ENCODE measurements at places on chromosomes 7 and 10.

DNA sequence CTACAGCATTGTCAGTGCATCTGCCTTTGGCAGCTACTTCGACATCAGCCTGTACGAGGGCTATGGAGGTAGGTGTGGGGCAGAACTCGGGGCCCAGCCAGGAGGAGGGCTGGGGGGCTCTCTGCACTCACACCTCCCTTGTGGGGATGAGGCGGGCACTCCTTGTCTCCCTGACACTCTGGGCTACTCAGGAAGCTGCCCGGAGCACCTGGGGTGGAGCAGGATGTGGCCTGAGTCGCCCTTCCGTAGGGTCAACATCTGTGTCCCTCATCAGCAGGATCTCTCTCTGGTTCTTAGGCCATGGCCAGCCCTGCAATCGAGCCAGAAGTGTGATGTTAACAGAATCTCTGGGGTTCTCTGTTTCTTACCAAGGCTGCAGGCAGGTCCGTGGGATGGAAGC lies 40.2 kb downstream of the C10orf105 start:
- no peak for DNase-seq

GRCh38 chr10:43808136-43808535 lies 159.5 kb upstream of the ZNF32 start:
- no peak for DNase-seq

- DNase-seq, result no peak
Observed at GRCh38 chr10:97515271-97515978, 16.7 kb downstream of the UBTD1 start.

- DNase-seq, result no peak
Observed at GRCh38 chr10:126609566-126609965, 60.9 kb downstream of the C10orf90 start.

- no peak for DNase-seq
Observed at GRCh38 chr10:120671491-120671890, 179.7 kb upstream of the WDR11 start.

DNA sequence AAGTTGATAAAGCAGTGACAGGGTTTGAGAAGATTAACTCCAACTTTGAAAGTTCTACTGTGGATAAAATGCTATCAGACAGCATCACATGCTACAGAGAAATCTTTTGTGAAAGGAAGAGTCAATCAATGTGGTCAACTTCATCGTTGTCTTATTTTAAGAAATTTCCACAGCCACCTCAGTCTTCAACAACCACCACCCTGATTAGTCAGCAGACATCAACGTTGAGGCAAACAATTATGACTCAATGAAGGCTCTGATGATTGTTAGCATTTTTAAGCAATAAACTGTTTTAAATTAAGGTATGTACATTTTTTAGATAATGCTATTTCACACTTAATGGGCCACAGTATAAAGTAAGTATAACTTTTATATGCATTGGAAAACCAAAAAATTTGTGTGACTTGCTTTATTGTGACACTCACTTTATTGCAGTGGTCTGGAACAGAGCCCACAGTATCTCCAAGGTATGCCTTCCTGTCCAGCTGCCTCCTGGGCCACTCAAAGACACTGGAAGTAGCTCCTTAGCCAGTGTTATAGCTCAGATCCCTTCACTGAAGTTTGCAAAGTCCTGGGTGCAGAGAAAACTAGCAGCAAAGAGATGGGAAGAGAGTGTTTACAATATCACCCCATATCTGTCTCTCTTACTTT lies 293.1 kb downstream of the ARHGAP12 start:
- no peak for DNase-seq

DNA sequence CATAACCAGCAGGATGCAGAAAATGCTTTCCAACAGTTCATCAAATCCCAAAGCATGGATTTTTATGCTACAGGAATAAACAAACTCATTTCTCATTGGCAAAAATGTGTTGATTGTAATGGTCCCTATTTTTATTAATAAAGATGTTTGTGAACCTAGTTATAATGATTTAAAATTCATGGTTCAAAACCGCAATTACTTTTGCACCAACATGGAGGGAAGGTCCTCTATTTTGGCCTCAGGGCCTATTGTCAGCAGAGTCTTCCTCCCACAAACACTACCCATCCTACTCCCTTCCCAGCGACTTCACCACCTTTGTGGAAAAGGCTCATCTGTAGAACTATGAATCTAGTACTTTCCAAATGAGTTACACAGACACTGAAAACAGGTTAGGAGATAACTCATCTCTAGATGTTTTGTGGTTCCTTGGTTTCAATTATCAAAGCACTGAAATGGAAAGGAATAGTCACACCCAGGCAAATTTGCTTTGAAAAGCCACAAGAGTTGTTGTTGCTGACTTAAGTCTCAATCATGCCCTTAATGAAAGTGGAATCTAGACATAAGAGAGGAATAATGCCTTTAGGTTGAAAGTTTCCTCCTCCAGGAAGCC lies 59.4 kb upstream of the FRMD4A start:
- no peak for DNase-seq

All from stimulated activated CD8-positive, alpha-beta memory T cell treated with anti-CD3 and anti-CD28 coated beads, Interleukin-7, amount 100 ng/mL, for 1 hour (primary cell).